ENCODE measurements at places on chromosomes 2 and 18.

GRCh38 chr2:226578879-226579278 lies 220.7 kb downstream of the IRS1 start:
- DNase-seq, result no peak

DNA sequence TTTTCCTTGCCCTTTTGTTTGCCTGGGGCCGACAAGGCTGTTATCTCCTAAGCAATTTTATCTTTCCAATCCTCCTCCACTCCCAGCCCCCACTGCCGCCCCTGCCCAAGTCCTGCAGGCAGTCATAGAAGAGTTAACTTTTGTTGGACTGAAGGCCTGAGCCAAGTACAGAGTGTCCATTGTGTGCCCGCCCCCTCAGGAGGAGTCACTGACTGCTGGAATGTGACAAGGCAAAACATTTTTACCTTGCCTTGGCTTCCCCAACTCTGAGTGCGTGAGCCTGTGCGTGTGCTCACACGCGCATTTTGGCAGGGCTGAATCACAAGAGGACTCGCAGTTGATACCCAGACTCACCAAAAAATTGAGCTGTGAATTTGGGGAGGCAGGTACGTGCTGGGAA lies 16.2 kb downstream of the SETBP1 start:
- no peak for DNase-seq

DNA sequence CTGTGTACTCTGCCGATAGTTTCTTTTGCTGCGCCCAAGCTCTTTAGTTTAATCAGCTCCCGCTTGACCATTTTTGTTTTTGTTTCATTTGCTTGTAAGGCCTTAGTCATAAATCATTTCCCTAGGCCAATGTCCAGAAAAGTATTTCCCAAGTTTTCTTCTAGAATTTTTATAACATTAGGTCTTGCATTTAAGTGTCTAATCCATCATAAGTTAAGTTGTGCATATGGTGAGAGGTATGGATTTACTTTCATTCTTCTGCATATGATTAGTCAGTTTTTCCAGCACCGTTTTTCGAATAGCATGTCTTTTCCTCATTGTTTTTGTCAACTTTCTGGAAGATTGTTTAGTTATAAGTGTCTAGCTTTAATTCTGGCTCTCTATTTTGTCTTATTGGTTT lies 484.8 kb upstream of the CNTNAP5 start:
- no peak for DNase-seq

GRCh38 chr18:9683418-9684396 lies 24.4 kb upstream of the RAB31 start:
- DNase-seq, result no peak

DNA sequence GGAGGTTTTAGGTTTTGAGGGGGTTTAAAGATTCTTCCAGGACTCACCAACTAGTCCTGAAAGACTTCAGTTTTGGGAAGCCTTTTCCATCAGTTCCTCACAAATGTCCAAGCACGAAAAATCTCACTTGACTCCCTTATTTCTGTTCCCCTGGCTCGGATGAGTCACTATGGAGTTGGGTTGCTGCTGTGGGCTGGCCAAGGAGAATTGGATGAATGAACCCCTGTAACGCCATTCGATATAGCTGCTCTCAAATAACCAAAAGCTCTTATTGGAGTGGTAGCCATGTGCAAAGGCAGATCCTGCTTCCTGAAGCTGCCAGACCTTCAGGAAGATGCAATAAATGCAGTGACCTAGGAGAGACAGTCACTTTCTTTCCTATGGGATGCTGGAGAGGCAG lies 417.0 kb downstream of the ZNF521 start:
- no peak for DNase-seq

GRCh38 chr2:217922101-217923006 lies 80.4 kb downstream of the TNS1 start:
- DNase-seq, result no peak

- no peak for DNase-seq
These were observed 75.9 kb upstream of the CYRIA start for GRCh38 chr2:16741498-16741897.

GRCh38 chr2:172926785-172927640 lies 148.6 kb upstream of the MAP3K20 start:
- no peak for DNase-seq

GRCh38 chr2:141523199-141523598 lies 607.6 kb downstream of the LRP1B start:
- no peak for DNase-seq

GRCh38 chr2:96305979-96306308 lies 598 bp upstream of the SNRNP200 start:
- DNase-seq, result peak; percentile 66

DNA sequence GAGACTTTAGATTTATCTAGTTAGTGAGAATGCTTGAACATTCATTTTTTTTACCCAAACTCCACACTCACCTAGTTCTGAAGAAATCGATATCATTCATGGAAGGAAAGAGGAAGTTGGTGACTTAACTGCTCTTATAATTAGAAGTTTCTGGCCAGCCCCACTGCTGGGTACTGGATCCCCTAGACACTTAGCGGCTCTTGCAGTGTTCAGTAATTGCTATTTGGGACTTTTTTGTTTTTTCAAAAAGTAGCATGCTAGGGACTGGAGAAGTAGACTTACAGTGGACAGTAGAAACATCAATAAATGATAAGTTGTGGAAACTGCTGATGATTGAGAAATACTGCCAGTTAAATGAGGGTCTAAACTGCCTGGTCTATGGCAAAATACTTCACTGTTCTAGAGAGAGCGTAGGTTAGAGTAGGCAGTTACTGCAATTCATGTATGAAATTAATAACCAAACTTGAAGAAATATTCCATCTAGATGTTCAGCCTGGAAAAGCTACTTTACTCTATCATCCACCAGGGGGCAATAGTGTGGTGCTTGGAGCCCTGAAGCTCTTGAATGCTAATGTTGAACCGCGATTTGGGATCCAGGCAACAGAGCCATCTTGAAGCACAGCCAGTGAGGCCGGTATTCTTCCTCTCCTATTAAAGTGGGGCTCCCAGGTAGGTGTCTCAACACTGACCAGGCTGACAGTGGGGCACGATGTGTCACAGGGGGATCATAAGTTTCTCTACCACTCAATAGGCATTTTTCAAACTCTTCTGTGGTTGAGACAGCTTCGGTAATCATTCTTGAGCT lies 146.1 kb upstream of the SESTD1 start:
- no peak for DNase-seq

DNA sequence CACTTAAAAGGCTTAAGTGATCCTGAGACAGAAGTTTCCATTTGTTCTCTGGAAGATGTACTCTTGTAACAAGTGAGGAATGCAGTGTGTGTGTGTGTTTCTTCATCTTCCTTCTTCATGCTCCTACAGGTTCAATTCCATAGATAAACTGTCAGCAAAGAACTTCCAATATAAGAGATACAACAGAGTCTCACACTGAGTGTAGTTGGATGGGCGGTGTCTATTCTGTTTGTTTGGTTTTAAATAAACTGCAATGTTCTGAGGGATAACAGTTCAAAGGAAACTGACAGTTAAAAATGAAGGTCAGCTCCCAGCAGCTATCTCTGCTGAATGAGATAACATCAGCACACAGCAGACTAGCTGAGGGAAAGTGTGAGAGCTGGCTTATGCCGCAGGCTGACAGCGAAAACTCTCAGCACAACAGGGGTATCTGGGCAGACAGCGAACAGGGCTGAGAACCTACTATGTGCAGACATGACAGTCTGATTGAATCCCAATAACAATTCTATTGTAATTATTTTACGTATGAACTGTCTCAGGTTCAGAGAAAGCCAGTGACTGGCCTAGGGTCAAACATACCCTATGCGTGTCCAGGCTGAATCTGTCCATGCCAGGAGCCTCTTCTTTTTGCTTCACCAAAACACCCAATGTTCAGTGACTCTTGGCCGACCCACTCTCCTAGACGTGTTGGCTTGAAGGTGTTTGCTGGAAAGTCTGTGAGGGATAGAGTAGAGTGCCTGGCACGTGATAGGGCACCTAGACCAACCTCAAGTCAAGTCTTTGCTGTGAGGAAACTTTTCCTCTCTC lies 201.9 kb upstream of the TRIB2 start:
- no peak for DNase-seq

- peak; percentile 62 for DNase-seq
These were observed 118.7 kb upstream of the NRP2 start for GRCh38 chr2:205563646-205564045.

GRCh38 chr18:31609886-31610285 lies 18.2 kb downstream of the TTR start:
- no peak for DNase-seq

DNA sequence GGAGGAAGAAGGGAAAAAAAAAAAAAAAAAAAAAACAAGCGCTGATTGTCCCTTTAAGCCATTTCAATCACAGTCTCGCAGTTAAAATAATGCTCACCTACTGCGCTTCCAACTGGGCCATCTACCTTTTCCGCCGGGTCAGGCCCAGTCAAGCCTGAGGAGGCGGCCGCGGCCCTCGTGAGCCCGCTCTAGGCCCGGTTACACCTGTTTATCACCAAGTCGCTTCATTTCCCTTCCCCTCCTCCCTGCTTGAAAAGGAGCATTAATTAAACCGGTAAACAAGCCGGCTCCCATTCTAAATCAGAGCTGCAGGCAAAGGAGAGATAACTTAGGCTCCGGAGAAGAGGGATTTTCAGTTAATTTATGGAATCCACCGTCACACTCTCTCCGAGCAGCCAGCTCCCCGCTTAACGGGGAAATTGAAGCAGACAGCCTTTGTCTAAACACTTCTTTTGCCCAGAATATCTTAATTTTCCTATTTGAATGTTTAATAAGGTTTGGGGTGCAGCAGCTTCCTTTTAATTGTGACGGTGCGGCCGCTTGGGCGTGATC lies 140.1 kb upstream of the SIX3 start:
- DNase-seq, result no peak

DNA sequence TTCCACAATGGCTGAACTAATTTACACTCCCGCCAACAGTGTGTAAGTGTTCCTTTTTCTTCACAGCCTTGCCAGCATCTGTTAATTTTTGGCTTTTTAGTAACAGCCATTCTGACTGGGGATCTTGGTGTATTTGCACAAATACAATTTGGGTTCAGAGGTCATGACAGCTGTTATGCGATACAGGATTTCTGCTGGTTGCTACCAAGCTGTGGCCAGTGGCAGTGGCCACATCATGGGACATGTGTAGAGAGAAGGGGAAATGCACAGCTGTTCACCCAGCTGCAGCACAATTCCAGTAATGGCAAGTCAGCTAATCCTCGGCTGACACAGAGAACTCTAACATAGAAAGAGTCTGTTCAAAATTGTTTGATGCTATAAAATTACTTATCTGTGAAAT lies 21.0 kb upstream of the SELENOI start:
- no peak for DNase-seq

GRCh38 chr2:174595116-174595809 lies 2.3 kb downstream of the WIPF1 start:
- DNase-seq, result no peak

DNA sequence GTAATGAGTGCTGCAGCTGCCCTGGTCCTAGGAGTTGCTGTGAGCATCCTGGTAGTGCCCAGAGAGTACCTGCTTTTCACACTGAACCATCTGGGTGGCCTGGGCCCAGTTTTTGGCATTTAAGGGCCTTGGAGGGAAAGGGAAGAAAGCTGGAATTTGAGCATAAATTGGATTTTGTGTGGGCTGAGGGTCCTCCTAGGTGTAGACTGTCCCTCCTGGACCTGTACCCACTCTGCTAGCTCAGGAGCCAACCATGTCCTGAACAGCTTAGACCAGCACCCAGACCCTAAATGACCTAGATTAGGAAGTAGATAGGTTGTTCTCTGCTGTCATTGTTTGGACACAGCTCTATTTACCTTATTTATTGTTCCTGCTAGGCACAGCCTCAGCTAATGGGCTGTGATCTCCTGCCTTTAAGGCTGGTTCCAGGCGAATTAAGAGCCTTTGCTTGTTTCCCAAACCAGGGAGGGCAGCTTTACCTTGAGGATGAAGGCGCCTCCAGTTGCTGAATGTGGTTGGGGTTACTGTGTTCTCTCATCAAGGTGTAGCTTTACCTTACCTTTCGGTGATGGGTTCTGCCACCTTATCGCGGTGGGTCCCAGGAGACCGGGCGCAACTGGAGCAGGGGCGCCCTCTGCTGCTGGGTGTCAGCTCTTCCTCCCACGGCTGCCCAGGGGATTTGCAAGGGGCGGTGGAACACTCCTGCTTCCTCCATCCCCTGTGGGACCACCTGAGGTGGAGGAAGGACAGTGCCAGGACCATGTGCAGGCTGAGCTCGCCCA lies 34.4 kb downstream of the ITGA6 start:
- DNase-seq, result peak; percentile 88

GRCh38 chr18:79129120-79129519 lies 59.9 kb downstream of the ATP9B start:
- no peak for DNase-seq

DNA sequence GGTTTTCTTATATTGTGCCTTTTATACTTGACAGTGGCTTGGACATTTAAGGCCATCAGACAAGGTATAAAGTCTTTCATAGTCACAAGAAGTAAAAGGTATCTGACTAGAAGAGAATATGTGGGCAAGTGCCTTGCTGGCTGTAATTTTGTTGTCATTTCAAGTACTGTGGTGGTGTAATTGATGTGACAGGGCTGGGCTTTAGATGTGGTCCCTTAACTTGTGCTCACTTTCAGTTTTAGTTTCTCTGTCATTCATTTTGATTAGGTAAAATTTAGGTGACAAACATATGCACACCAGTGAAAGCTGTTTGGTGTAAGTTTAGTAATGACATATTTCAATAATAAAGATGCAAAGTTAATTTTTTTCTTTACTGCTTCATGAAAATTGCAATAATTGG lies 31.2 kb upstream of the TBR1 start:
- no peak for DNase-seq

- DNase-seq, result no peak
These were observed 140.3 kb upstream of the SLC8A1 start for GRCh38 chr2:40592218-40592617.

- no peak for DNase-seq
These were observed 60.8 kb downstream of the MFSD6 start for GRCh38 chr2:190468814-190469569.

GRCh38 chr2:95047629-95048510 lies 22.4 kb downstream of the MAL start:
- DNase-seq, result no peak

DNA sequence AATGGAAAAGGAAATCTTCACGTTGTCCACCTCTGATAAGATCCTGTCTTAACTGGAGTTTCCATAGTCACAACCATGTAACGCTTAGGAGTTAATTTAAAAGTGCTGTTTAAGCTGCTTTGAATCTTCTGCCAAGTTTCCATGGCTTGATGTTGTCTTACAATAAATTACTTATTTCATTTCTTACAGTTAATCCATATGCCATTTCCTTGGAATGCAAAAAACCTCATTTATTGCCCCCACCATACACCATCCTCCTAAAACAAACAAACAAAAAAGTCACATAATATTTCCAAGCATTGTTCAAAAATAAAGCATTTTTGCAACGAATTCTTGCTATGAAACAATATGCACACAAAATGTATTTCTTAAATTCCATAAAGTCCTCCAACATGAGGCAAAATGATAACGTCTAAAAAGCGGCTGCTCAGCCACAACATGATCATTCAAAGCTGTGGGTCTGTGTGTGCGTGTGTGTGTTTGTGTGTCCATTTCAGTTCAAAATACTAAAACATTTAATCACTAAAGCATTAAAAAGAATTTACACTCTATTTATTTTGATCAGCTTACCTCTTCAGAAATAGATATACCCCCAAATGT lies 46.8 kb upstream of the PXDN start:
- no peak for DNase-seq
